M059J (cell line): ENCODE measurements at places on chromosomes 4 and X. TPM values are rescaled to one million over a fixed set of nuclear protein-coding genes. Genes with fewer than 3 reads are reported as not detected.

DNA sequence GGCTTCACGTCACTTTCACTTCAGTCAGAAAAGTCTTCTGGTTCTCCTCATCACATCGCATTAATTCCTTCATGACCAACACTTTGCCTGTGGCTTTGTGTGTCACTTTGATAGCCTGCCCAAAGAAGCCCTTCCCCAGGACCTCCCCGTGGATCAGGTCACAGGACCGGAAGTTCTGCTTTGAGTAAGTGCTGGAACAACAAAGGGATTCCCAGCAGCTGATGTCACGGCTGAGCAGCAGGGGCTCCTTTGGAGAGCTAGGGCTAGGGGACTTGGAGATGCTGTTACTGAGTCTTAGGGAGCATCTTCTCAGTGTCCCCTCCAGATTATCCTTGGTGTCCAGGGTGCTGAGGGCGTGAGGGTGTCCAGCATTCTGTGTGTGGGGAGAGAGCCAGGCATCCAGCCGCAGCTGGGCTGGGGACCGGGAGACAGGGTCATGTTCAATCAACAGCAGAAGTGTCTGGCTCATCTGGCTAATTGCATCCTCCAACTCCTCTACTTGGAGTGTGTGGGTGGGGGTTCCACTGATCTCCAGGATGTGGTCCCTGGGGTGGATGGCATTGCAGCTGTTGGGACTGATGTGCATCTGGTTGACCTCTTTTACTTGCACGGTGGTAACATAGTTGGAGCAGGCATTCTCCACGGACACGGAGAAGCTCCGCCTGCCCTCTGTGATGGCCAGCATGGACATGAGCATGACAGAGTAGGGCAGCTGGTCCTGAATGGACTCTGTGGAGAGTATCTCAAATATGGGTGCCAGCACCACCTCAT is 39.2 kb upstream of the ARHGAP6 start:
- peak; percentile 62 for DNase-seq

DNA sequence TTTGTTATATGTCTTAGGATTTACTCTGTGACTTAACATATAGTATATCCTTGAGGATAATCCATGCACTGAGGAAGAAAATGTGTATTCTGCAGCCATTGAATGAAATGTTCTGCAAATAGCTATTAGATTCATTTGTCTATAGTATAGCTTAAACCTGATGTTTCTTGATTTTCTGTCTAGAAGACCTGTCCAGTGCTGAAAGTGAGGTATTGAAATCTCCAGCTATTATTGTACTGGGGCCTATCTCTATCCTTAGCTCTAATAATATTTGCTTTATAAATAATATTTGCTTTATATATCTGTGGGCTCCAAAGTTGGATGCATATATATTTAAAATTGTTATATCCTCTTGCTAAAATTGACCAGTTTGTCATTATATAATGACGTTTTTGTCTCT is 26.7 kb upstream of the MAGEC3 start:
- DNase-seq, result no peak

TLL1 gene
- 4.2 and 6.8 TPM in 2 replicates for total RNA-seq

ADH1B gene
- total RNA-seq, result not detected in 2 replicates

GRCh38 chrX:41419082-41419481 is 28.1 kb upstream of the NYX start:
- DNase-seq, result no peak

- DNase-seq, result no peak
These were observed 591 bp upstream of the NWD2 start for GRCh38 chr4:37243722-37244582.

SPATA18 gene
- total RNA-seq, result not detected in 2 replicates

GRCh38 chr4:137677863-137678262 is 145.6 kb upstream of the PCDH18 start:
- peak; percentile 41 for DNase-seq

- no peak for DNase-seq
These were observed 142.8 kb upstream of the RAI2 start for GRCh38 chrX:18003876-18004275.

DNA sequence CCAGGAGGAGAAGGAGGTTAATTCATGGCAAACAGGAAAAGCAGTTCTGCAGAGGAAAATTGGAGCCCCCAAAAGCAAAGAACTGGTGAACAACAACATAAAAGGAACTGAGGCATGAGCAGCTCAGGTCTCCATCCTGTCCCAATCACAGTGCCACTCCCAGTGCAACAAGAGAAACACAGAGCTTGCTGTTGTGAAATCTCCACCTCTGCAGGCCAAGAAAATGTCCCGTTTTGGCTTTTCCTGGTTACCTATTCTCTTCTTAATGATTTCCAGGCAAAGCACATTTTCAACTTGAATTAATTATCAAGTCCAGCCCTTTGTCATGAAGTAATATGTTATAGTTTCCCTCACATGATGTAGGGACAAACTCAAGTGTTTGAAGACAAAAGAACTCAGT is 778 bp downstream of the C1QTNF7 start:
- DNase-seq, result no peak

DNA sequence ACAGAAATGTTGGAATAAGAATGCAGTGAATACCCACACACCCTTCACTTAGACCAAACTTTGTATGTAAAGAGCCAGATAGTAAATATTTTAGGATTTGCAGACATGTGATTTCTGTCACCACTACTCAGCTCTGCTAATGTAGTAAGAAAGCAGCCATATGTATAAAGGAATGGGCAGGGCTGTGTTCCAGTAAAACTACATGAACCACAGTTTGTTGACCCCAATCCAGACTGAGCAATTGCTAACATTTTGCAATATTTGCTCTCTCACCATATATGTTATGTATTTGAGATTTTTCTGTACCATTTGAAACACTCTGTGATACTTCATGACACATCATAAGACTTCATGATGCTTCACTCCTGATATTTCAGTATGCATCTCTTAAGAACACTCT is 32.0 kb upstream of the TBC1D1 start:
- no peak for DNase-seq

DNA sequence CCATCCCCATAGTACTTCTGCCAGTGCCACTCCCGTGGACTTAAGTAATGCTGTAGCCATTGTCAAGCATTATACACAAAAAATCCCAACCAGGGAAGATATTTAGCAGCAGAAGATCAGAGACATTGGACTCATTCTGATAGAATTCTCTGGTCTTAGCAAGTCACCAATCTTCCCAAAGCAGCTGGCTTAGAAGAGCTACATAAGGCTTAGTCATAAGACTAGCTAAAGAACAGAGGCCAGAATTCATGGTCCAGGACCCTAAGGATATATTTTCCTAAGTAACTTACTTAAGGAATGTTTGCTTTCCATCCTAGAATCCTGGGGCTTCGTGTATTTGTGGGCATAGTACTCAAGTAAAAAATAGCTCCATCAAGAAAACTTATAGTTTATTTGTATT is 100.3 kb upstream of the SLIT2 start:
- no peak for DNase-seq

DNA sequence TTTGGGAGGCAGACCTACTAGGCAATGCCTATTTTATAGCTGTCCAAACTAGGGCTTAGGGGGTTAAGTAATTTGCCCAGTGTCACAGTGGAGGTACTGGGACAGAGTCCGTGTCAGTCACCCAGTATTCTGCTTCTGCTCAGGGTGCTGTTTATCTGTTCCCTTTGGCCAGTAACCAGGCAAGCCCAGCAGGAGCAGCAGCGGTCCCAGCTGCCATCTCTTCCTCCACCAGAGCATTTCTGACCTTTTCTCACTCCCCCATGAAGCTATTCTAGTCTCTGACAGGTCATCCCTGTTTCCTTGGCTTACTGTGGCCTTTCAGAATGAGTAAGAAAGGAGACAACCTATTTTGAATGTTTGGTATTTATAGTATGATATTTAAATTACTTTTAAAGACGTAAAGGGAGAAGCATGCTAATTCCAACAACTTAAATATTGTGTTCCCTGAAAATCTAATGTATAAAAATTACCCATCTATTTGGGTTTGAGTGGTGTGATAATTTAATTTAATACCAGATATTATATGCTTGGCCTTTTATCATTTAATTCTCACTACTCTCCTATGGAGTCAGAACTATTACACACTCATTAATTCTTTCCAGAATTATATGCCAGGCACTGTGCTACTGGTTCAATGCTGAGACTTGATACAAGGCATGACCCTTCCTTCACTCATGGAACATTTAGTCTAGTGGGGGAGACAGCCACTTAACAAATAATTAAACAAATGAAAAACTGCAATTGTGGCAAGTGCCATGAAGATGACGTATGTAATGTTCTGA is 60.6 kb downstream of the RPS6KA3 start:
- no peak for DNase-seq

MAGIX gene
- total RNA-seq, result 0.10 and 4.3 TPM in 2 replicates

DNA sequence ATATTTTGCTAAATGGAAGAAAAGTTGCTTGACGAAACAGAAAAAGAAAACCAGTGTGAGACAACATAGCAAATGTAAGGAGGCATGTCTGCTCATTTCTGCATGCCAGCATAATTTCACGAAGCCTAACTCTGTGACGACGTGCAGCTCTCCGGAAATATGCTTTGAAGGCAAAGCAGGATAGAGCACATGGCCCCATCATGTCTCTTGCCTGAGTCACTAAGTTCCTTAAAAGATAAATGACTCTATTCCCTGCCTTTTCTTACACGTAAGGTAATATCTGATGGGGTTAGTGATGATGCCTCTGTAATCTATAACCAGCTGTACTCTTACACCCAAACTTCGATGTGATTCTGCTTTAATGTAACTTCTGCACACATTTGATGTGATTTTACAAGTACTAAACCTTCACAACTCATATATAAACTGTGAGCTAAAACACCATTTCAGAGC is 64.5 kb downstream of the ANXA3 start:
- DNase-seq, result no peak

DNA sequence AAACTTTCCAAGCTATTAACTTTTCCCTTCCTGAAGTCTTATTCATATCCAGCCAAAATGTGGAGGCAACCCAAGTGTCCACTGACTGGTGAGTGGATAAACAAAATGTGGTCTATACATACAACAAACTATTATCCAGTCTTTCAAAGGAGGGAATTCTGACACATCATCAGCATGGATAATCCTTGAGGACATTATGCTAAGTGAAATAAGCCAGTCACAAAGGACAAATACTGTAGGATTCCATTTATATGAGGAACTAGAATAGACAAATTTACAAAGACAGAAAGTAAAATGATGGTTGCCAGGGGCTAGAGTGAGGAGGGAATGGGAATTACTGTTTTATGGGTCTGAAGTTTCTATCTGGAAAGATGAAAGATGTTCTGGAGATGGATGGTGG is 178.7 kb upstream of the PITX2 start:
- no peak for DNase-seq

ETDB gene
- total RNA-seq, result not detected in 2 replicates

DNA sequence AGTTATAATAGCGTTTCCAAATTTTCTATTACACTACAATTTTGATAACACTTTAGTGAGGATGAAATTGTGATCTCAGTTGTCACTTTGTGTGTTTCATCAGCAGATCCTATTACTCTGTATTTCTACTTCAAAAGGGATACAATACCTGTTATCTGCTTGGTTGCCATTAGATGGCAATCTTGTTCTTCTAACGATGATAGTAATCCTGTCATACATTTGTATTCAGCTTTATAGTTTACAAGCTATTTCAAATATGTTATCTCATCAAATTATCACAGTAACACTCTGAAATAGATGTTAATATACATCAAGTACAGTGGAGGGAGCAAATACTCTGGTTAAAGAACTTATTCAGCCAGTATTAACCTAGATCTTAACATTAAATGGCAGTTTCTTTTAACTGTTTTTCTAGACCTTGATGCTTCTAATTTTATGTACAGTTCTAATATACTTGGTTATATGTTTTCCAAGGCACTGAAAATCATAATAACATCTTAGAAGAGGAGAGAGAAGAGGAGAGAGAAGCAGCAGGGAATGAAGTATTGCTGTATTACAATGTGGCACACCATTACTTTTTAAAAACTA is 292.0 kb downstream of the CCSER1 start:
- peak; percentile 22 for DNase-seq

DNA sequence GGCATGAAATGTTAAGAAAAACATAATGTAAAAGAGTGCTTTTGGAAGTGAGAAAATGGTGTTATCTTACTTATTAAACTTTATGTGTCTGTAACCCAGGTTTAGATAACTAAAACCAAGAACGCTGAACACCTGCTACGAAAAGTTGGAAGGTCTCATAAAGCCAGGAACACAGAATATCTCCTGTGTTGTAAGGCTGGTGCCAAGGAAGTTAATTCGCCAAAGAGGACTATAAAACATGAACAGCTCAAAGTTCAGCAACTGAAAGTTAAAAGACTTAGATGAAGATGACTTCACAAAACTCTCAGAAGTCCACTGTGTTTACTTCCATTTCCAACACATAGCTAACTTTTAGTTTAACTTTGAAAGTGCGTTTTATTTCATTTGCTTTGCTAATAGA is 54.3 kb downstream of the GPRIN3 start:
- DNase-seq, result no peak

GRCh38 chrX:149074398-149074797 is 430.7 kb downstream of the IDS start:
- DNase-seq, result peak; percentile 1

- DNase-seq, result peak; percentile 87
These were observed 123.9 kb downstream of the MID1 start for GRCh38 chrX:10496345-10496965.

- no peak for DNase-seq
These were observed 263.2 kb downstream of the BCOR start for GRCh38 chrX:39834600-39834999.

DNA sequence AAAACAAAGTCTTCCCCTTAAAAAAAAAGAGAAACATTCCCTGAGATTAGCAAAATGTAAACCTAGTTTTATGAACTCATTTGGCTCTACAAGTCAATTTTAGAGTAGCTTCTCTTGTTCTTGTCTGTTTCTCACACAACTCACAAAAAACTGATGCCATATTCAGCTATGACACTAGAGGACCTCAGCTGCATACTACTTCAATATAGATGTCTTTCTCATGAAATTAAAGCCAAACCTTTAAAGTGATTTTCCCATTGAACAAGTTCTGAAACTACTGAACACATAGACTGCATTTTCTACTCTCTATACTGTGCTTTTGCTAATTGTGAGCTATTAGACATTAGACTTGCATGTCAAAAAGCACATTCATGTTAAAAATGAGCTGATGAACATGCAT is 49.8 kb downstream of the TBCK start:
- peak; percentile 56 for DNase-seq

- DNase-seq, result peak; percentile 38
These were observed 47.6 kb downstream of the GRK4 start for GRCh38 chr4:3010998-3011397.

DNA sequence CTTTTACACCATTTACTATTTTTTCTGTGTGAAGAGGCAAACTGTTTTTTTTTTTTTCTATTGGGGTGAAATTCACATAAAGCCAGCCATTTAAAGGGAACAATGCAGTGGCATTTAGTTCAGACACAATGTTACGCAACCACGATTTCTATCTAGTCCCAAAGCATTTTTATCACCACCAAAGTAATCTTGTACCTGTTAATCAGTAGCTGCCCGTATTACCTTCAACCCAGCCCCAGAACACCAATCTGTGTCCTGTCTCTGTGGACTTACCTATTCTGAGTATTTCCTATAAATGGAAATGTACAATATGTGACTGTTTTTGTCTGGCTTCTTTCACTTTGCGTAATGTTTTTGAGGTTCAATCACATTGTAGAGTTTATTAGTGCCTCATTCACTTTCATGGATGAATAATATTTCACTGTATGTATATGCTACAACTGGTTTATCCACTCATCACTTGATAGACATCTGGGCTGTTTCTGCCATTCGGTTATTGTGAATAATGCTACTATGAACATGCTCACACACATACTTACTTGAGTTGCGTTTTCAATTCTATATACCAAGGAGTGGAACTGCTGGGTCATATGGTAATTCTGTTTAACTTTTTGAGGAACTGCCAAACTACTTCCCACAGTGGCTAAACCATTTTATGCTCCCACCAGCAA is 116.2 kb downstream of the CDS1 start:
- DNase-seq, result no peak
